ENCODE measurements at places on chromosomes 2 and 18.
A peak's percentile ranks its signal among the peaks of the same experiment; 100 is the strongest.

DNA sequence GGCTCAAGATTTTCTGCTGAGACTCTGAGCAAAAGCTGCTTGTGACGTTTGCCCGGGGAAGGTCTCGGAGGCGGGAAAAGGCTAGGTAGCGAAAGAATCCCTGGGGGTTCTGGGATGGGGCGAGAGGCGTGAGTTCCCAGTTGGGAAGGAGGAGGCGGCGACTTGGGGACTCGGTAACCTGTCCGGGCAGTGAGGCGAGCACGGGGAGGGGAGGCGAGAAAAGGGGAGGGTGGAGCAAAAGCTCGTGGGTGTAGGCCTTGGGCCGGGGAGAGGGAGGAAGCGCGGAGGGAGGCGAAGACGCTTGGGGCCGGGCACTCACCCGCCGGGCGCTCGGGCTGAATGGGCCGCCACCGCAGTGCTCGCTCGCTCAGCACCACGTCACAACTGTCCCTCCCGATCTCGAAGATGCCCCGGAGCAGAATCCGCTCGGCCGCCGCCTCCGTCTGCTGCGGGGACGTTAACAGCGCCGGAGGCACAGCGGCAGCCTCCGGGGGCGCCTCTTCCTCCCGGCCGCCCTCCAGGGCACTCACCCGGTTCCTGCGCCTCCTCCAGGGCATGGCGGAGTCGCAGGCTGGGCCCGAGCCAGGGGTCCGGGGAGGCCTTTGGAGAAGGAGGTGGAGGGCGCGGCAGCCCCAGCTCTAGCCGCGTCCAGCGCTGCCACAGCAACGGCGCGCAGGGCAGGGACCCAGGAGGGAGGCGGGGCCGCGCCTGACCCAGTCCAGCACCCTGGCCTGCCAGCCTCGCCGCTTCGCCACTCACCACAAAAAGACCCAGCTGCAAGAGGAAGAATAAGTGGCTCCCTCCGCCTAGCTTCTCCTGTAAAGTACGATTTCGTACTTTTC is at the start of gene CERKL:
TSS of gene CERKL (minus strand) at position 656 of the 842 bp plus-strand sequence. CDS start at position 557, 99 bp downstream.
- DNase-seq, result peak; percentile 48

GRCh38 chr2:52000151-52000855 is 968.4 kb upstream of the NRXN1 start:
- DNase-seq, result no peak

DNA sequence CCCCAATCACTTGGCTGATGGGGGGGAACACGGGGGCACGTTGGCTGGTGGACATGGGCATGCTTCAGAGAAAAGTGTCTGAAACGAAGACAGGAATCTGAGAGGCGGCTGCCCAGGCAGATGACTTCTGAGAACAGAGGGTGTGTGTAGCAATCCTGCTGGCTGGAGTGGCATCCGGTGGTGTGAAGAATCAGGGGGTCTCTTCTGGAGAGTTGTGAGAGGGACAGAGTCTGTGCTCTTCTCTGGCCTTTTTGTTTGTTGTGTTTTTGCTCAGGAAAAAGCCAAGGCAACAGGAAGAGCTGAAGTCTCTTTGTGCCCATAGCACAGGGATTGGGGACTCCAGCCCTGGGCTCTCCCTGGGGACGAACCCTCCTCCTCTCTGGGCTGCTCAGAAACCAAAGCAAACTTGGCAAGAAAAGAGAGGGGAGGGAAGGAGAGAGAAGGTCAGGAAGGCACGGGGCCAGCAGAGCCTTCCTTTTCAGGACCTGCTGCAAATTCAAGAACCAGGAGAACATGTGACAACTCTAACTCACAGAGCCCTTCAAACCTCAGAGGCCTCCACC is 97.0 kb upstream of the SMAD2 start:
- DNase-seq, result no peak

DNA sequence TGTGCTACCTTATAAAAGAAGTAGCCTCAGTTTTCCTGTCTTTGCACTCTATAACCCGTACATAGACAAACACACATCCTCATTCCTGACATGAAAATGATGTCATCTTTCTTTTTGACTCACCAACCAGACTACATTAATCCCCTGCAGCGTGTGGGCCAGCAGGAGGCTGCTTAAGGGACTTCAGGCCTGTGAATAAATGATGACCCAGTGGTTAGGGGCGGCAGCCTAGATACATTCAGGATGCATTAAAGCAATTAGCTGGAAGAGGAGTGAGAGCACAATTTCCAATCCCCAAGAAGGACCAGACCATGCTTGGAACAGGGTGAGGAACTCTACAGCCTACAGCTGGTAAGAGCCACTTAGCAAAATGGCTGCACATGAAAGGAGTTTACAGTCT is 57.3 kb upstream of the KLF7 start:
- DNase-seq, result peak; percentile 58

- DNase-seq, result peak; percentile 62
Measured at GRCh38 chr2:96342085-96342484, 6.5 kb downstream of the NCAPH start.

DNA sequence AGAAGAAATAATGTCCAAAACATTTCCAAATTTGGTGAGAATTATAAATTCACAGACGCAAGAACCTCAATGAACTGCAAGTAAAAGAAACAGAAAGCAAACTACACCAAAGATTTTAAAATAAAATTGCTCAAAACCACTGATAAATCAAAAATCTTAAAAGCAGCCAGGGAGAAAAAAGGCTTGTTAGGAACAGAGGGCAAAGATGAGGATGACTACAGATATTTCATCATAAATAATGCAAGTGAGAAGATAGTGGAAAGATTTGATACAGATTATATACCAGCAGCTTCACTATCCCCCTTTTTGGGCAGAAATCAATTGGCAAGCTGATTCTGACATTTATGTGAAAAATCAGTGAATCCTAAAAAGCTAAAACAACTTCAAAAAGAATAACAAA is 10.3 kb upstream of the ASXL3 start:
- DNase-seq, result no peak

DNA sequence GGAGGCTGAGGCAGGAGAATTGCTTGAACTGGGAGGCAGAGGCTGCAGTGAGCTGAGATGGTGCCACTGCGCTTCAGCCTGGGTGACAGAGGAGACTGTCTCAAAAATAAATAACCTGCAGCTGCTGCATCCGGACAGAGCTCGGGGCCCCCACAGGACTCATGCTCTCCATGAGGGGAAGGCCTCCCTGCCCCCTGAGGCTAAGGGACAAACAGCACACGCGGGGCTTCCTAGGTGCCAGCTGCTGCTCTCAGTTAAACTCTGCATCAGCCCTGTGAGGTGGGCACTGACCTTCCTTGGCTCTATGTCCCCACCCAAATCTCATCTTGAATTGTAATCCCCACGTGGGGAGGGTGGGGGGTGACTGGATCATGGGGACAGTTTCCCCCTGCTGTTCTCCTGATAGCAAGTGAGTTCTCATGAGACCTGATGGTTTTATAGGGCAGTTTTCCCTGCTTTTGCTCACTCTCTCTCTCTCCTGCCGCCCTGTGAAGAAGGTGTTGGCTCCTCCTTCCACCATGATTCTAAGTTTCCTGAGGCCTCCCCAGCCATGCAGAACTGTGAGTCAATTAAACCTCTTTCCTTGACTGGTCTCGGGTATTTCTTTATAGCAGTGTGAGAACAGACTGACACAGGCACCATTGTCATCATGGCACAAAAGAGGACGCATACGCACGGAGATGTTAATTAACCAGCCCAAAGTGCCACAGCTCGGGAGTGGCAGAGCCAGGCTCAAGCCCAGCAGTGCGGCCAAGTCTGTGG is 49.9 kb upstream of the TAF1B start:
- DNase-seq, result no peak

- no peak for DNase-seq
Measured at GRCh38 chr18:35239314-35239713, 1.5 kb upstream of the ZNF397 start.

GRCh38 chr18:49081511-49082155 is 130.9 kb upstream of the SMAD7 start:
- DNase-seq, result no peak

DNA sequence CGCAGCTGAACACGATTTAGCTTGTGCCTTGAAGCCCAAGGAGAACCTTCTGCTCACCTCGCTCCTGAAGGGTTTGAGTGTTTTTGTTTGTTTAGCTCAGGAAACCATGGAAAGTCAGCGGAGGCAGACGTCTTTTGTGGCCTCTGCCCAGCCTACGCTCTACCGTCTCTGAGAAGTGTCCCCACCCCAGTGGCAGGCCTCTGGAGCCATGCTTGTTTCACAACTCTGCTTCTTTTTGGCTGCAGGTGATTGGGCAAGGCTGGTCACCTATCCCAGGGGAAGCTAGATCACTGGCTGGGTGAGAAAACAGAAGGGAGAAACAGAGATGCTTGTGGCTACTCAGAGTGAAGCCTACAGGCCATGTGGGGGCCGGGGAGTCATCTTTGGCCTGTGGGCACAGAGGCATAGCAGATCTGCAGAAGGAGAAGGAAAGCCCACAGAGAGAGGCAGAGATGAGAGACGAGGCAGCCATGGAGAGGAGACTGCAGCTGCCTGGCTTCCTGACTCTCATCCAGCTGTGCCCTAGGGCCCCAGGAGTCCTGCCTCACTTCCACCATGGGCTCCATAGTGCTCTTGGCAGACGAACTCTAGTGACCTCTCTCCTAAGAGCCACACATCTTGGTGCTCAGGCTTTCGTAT is 50.1 kb downstream of the CIB4 start:
- no peak for DNase-seq

DNA sequence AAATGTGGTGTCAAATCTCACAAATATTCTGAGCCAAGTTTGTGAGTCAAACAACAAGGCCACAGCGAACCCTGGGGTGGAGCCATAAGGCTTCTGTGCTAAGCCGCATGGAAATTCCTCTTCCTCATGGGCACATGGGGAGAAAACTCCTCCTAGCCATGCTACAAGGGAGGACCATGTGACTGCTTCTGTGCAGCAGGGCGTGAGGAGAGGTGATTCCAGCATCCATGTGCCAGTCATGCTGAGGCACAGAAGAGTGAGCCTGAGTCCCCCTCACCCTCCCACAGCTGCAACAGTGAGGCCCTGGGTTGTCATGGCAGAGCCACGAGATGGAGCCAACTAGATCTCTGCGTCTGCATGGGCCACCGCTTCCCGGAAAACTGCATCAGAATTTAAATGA is 488.8 kb upstream of the RAB6C start:
- no peak for DNase-seq

DNA sequence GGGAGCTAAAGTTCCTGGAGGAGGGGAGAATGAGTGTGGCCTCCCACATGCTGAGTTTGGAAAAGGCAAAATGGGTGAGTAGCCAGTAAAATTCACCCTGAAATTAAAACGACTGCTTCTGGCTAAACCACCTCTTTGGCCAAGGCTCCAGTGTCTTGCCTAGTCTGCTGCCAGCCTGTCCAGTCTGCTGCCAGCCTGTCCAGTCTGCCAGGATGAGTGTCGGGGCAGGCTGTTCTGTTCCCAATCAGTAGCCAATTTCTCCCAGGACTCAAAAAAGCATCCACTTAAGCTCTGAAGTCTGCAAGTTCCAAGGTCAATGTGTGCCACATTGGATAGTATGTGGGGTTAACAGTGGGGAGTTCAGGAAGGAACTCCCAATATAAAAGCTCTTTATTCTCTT is 134.6 kb upstream of the KLHL29 start:
- DNase-seq, result no peak

- no peak for DNase-seq
Measured at GRCh38 chr18:55748227-55748738, 160.3 kb upstream of the TCF4 start.

DNA sequence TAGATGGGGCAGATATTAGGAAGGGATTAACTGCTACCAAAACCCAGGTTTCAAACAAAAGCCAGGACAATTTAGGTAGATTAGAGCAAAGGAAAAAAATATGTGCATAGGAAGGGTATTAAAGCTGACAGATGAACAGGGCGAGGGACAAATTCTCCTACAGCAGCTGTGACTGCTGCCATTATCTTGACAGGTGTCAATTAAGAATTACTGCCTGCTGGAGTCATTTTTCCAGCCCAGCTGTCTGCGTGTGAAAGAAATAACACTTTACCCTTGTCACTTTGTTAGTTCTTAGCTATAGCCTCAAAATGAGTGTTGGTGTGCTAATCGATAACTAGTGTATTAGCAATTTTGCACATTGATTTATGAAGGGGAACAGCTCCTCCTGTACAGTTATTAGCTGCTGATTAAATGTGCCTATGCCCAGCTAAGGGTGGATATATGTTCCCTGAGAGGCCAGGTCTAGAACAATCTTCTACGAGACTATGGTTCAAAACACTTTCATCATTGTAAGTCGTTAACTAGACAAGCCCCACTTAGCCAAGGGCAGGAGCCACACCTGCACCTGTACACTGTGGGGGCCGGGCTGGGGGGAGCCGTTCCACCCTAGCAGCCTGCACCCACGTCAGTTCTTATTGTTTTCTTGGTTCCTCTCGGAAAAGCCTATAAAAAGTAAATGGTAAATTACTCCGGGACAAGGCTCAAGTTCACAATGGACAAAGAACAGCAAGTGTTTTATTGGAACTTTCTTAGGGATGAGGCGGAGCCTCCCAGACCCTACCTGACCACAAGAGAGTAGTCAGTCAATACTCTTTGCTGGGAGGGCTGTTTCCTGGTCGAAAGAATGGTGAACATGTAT is 7.7 kb downstream of the TSHZ1 start:
- no peak for DNase-seq

DNA sequence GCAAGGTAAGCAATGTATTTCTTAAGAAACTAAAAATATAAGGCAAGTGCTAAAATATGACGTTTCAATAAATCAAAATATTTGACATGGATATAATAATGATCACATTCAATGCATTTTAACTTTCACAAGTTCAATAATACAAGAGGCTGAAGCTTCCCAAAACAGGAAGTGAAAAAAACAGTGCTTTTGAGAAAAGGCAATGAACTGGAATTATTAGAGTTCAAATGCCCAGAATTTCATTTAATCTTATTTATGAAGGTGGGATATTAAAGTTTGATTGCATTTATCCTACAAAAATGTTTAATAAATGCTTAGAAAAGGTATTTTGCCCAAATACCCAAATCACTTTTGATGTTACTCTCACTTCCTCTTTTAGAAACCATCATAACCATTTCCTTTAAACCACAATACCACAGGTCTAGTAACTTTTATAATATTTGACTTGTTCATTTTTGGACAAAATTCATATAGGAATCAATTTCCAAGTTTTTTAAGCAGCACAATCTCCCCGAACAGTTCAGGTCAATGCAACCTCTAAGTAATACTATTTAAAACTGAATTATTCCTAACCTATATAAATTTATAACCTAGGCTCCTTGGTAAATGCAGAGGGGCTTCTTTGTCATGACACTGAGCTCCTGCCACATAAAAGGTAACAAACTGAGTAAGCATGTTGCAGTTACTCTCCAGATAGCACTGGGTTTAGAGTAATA is 2.1 kb downstream of the NCKAP1 start:
- DNase-seq, result no peak

DNA sequence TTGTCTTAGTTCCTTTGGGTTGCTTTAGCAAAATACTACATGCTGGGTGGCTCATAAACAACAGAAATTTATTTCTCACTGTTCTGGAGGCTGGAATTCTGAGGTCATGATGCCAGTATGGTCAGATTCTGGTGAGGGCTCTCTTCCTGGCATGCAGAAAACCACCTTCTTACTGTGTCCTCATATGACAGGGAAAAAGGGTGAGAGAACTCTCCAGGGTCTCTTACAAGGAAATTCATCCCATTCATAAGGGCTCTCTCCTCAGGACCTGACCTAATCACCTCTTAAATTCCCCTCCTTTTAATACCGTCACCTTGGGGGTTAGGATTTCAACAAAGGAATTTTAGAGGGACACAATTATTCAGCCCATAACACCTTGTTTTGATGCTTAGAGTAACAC is 243.1 kb upstream of the TNP1 start:
- DNase-seq, result no peak

- no peak for DNase-seq
Measured at GRCh38 chr2:109171444-109172334, 42.7 kb downstream of the SH3RF3 start.

Data from activated CD4-positive, alpha-beta T cell treated with anti-CD3 and anti-CD28 coated beads for 36 hours (primary cell).